NT2/D1 (cell line): ENCODE measurements at places on chromosomes 12 and 14.

DNA sequence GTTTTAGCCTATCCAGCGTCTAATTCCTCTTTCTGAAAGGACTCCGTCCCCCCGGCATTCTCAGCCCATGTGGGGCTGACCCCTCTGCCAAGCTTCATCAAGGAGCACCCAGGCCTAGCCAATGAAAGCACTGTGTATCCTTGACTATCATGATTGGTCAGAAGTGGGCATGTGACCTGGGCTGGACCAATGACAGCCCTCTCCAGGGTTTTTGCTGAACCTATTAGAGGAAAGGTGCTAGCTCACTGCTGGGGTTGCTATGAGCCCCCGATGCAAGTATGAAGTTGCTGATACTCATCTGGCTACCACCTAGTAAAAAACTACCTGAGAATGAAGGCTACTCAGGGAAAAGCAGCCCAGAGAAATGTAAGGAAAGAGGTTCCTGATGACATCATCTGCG, 68.1 kb downstream of the LRRC74A start:
- no peak for DNase-seq

DNA sequence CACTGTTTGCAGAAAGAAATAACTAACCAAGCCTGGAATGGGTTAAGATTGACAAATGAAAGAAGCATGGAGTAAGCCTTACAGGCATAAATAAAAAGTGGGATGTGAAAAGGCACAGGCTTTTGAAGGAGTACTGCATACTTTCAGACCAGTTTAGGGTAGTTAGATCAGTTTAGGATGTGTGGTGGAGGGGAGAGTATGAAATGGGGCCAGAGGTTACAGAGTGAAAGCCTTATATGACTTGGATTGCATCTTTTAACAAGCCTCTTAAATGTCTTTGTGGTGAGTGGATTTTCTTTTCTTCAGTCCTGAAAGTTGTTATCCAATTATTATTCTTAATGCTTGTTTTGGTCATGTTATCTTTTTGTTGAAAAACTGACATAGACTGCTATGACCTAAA, 52.2 kb upstream of the TRHDE start:
- DNase-seq: no peak

- no peak for DNase-seq
These were observed 798 bp downstream of the CCDC198 start for GRCh38 chr14:57492859-57493258.

DNA sequence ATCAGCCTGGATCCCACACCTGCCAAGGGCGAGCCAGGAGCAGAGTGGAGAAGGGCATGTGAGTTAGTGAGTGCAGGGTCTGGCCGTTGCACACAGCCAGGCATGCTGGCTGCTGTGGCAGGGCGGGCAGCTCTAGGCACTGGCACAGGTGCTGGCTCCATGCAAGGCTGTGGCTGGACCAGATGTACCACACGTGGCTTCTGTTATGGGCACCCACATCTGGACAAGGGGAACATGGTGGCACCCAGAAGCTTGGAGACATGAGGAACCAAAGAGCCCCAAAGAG, 20.1 kb downstream of the SERPINA3 start:
- no peak for DNase-seq

GRCh38 chr12:116381744-116382685, 104.5 kb upstream of the MED13L start:
- DNase-seq: peak; percentile 84

DNA sequence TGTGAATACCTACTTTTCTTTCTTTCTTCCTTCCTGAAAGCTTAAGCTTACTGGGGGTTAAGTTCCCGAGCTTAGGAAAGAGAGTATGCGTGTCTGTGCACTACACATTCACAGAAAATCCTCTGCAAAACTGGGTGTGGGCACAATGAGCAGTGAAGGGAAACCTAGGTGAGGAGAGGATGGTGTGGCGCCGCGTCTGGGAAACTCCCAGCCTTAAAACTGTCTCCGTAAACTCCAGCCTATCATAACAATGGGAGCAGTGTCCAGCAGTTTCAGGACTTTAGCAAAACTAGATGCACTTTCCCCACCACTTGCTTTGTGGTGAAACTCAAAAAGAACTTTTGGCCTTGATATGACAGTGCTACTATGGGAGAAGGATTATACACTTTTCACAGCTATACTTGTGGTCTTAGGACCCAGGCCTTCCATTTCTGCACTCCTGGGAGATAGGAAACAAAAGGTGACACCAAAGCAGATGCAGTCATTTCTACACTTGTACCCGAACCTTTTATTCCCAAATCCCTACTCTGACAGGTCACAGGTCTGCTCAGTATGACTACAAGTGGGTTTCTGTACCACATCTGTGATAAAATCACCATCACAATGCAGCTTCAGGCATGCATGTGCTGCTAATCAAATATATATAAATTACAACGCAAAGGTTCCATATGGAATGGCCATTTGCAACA, 10.4 kb downstream of the AKAP5 start:
- no peak for DNase-seq

GRCh38 chr14:102945346-102946130, 23.1 kb downstream of the AMN start:
- DNase-seq: no peak

GRCh38 chr12:806200-806791, 53.9 kb downstream of the WNK1 start:
- no peak for DNase-seq

DNA sequence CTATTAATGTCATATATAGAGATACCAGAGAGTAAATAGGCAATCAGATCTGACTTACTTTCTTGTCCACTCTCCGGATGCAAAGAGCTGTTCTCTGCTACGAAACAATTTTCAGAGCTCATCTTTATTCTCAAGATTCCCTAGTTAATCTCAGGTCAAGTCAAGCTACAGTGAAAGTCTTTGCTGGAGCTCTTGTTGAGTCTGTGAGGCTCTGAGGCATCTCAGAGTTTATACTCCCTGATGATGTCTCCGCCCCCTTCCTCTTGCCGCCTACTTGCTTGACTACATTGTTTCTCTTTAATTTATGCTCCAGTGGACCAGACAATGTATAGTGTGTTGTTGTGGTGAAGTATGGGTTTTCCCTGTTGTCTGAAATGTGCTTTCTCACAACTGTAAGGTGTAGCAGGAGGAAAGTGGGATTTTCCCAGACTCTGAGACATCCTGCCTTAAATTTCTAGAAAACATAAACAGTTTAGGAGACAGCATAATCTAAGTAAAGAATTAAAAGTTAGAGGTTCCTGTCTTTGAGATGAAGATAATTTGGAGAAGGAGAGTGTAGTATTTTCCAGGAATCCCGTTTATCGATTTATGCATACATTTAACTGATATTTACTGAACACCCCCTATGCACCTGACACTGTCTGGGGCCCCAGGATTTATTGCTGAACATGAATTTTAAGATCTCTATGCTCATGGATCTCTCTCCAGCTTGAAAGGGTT, at the start of gene CD69:
TSS of gene CD69 (minus strand) at position 203 of the 720 bp plus-strand sequence. CDS start at position 122, 81 bp downstream.
- DNase-seq: no peak

DNA sequence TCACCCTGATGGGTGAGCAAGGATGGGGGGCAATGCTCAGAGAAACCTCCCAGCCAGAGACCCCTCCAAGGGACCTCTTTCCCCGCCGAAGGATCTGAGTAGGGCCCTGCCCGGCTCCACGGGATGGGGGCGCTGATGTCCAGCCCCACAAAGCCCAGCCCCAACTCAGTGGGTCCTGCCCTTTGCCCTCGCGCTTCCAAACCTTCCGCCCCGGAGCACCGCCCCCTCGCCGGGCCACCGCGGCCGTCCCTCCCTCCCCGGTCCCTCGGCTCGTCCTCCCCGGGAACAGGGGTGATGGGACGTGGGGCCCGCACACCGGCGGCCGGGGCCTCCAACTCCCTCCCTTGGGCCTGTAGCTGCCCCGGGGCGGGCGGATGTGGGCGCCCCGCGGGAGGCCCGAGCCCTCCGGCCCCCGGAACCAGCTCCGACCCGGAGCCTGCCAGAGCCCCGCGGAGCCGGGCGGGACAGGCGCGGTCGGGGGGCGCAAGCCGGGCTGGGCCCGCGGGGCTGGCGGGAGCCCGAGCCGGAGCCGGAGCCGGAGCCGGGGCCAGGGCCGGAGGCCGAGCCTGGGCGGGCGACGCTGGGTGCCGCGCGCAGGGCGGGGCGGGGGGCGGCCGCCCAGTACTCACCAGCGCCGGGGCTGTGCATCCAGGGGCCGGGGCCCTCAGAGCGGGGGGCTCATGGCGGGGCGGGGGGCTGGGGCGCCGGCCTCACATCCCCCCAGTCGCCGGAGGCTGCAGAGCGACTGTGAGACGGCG, 386 bp downstream of the HDAC7 start:
- DNase-seq: no peak

GRCh38 chr12:32586390-32586789, 92.7 kb upstream of the DNM1L start:
- DNase-seq: no peak

DNA sequence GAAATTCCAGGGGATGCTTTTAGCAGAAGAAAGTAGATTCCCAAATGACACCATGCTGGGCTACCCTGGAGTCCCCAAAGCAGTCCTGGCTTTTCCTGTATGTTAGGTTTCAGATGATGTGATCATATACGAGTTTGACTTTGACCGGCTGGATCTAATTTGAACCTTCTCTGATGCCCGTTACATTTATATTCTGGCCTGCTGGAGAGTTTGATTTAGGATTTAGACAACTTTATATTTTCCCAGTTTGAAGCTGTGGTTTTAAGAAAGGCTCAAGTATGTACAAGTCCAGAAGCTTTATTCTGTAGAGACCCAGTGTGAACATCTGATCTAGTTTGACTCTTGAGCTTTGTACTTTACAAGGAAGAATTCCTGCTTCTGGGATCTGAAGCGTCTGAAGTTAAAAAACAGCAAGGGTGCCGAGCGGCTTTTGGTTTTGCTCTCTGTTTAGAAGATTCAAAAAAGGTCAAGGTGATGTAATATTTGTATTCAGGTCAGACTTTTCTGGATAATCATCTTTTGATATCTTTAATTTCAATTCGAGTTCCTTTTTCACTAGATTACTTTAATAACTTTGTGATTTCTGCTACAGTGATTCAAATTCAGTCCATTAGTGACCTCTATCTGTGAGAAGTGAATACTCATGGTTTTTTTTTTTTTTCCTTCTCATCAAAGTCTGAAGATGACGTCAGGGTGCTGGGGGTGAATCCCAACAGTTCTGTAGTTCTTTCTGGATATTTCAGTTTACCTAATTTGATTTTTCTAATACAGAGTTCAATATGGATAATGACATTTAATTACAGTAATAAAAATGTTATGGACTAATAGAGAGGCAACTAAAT, 6.3 kb downstream of the FLRT2 start:
- DNase-seq: no peak

- no peak for DNase-seq
These were observed 31.9 kb downstream of the IL31 start for GRCh38 chr12:122141911-122142725.

DNA sequence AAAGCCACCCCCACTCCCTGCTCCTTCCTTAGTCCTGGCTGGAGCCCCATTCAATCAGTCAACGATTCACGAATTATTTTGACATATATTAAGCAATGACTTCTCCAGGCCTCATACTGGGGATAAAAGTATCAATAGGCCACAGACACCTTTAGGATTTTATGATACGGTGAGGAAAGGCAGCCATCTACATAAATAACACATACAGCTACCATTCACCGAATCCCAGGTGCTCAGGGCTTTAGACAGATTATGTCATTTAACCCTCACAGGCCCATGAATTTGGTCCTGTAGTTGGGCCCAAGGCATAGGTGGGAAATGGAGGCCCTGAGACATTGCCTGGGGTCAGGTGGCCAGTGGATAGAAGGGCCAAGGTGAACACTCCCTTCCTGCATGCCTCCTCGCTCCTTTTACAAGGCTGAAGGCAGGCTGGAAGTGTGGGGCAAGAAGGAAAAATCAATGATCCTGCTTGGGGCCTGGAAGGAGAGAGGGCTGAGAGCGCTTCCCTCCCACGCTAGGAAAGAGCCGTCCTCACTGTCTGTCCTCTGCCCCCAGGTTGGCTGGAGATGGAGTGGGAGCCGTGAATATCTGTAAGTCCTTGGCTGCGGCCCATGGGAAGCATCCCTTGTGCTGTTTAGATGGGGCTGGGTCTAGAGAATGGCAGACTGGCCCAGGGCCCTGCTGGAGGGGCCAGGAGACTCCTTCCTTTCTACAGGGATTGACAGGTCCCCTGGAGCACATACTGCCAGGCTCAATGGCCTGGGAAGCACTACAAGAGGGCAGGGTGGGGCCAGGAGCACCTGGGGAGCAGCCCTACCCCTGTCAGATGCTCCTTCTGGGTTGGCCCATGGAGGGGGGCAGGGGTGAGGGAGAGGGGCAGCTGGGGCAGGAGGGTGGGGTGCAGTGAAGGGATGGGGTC, 14.8 kb downstream of the KRT7 start:
- no peak for DNase-seq

DNA sequence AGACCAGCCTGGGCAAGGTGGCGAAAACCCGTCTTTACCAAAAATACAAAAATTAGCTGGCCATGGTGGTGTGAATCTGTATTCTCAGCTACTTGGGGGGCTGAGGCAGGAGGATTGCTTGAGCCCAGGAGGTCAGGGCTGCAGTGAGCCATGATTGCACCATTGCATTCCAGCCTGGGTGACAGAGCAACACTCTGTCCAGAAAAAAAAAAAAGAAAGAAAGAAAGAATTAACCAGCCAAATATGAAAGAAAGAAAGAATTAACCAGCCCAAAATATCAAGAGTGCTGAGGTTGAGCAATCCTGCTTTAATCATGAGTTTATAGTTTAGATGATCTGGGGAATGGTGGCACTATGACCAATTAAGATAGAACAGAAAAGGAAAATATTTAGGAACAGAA, 3.5 kb upstream of the ACTN1 start:
- no peak for DNase-seq

- no peak for DNase-seq
These were observed 8.5 kb downstream of the RARG start for GRCh38 chr12:53223389-53224060.

DNA sequence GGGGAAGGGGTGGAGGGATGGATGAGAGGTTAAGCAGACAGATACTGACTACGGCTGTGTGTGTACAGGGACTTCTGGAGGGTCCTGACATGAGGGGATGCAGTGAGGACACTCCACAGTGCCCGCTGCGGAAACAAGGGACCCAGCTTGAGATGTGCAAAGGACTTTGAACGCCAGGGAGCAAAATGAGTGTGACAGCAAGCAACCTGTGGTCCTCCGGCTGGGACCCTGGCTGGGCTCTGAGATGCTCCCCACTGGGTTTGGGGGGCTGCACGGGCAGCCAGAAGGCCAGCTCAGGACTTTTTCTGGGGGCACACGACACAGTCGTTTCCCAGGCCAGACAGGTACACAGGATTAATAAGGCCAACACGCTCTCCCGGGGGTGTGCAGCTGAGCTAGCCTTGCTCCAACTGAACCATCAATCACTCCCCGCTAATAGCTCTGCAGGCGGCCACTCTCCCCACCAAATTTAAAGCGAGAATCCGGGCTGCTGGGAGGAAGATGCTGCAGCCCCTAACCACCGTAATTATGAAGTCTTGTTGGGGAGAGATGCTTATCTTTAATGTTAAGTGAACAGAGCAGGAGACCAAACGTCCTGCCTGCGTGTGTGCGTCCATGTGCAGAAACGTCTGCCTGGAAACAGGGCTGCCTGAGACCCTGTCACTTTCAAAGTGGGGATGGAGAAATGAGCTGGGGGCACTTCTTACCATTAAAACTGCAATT, 51.6 kb upstream of the DLK1 start:
- no peak for DNase-seq

GRCh38 chr14:54471641-54472040, 17.1 kb downstream of the GMFB start:
- no peak for DNase-seq
